Psoas muscle (tissue), 8 donors: ENCODE measurements at places on chromosomes 2 and 18. TPM values are rescaled to one million over a fixed set of nuclear protein-coding genes. Genes with fewer than 3 reads are reported as not detected.
A peak's percentile ranks its signal among the peaks of the same experiment; 100 is the strongest.

FASTKD1 gene
- 16.2 TPM for polyA plus RNA-seq

DNA sequence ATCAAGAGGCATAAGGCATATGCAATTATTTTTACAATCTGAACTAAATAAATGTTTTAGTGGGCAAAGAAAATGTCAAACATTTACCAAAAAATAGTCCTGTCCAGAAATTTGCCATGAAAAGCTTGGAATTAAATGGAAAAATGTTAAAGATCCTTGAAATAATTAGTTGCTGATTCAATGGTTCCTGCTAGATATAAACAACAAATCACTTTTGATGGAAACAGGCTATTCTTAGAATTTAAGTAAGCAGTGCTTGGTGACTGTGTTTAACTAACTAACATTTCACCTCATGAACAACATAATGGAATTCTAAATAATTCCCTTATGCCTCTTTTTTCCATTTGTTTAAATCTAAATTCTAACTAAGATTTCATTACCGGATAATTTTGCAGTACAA lies 3.9 kb downstream of the RND3 start:
- no peak overlapping the region for H3K4me3 ChIP-seq
- no peaks in the 10 kb centered on the region for H3K27me3 ChIP-seq
- no peak for DNase-seq
- H3K4me1 ChIP-seq, result peaks cover 47% of the 10 kb centered on the region
- H3K27ac ChIP-seq, result no peak overlapping the region
- no peaks in the 10 kb centered on the region for H3K36me3 ChIP-seq

DNA sequence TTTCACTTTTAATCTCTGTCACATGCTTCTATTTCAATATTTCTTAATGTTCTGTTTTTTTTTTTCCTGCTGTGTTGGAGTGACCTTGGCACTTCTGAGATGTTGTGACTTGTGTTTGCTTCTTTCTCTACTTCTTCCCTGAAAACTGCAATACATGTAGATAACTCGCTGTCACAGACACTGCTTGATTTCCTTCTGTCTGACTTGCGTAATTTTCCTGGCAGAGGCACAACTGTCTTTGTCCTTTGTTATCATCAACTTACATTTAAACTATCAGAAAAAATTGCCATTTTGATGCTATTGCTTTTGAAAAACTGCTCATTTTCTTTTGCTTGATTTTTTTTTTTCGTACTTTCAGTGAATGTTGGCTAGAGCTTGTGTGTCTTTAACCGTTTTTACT lies 69.0 kb downstream of the BABAM2 start:
- no peak overlapping the region for H3K4me3 ChIP-seq
- H3K27ac ChIP-seq, result no peak overlapping the region
- H3K4me1 ChIP-seq, result peaks cover 50% of the 10 kb centered on the region
- no peaks in the 10 kb centered on the region for H3K27me3 ChIP-seq

CIDEA gene
- polyA plus RNA-seq, result 2.7 TPM

- H3K4me1 ChIP-seq, result peaks cover 19% of the 10 kb centered on the region
- H3K36me3 ChIP-seq, result no peaks in the 10 kb centered on the region
- no peaks in the 10 kb centered on the region for H3K27me3 ChIP-seq
- DNase-seq, result no peak
- H3K4me3 ChIP-seq, result no peak overlapping the region
These were observed 31.7 kb downstream of the INPP4A start for GRCh38 chr2:98476192-98476868.

DNA sequence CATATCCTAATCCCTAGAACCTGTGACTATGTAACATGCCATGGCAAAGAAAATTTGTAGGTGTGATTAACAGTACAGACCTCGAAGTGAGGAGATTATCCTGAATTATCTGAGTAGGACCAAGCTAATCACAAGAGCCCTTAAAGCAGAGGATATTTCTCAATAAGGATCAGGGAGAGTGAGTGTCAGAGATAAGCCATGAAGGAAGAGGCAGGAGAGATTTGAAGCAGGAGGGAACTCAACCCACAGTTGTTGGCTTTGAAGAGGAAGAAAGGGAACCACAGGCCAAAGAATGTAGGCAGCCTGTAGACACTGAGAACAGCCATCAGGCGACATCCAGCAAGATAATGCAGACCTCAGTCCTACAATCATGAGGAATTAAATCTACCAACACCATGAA lies 229.3 kb downstream of the NBAS start:
- no peak overlapping the region for H3K27ac ChIP-seq
- peaks cover 5% of the 10 kb centered on the region for H3K36me3 ChIP-seq
- H3K4me1 ChIP-seq, result no peaks in the 10 kb centered on the region

LOXHD1 gene
- 0.30 TPM for polyA plus RNA-seq

C2orf74 gene
- polyA plus RNA-seq, result 11.0 TPM

DNA sequence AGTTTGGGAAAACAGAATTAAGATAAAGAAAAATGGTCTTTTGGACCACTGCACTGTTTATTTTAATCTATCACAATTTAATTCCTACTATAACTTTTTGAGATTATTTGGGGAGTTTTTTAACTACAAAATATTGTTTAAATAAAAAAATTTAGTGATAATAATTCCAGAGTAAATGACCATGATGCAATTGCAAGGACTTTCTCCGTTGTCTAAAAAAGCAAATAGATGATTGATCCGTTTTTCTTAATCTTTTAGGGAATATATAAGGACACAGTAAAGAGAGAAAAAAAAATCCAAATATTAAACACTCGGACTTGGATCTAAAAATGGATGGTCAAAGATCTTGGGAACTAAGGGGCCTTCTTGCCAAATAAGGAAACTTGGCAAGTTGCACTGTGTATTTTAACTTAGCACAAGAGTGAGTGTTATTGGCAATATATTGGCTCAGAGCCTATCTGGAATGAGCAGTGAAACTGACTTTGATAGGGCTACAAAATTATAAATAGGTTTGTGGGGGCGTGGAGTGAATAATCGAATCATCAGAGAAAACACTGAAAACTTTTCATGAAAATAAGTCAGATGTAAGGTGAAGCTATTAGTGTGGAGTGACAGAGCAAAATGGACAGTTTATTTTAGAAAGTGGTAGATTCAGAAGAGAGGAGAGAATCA lies 2.0 kb downstream of the MAP3K20 start:
- peaks cover 46% of the 10 kb centered on the region for H3K4me1 ChIP-seq
- DNase-seq, result no peak
- H3K27ac ChIP-seq, result peak overlapping the region; percentile 100
- no peaks in the 10 kb centered on the region for H3K27me3 ChIP-seq
- peak overlapping the region; percentile 89 for H3K4me3 ChIP-seq
- H3K36me3 ChIP-seq, result peaks cover 3% of the 10 kb centered on the region

GRCh38 chr18:63236406-63236805 lies 83.2 kb downstream of the BCL2 start:
- peak; percentile 51 for DNase-seq
- H3K27me3 ChIP-seq, result no peaks in the 10 kb centered on the region
- no peak overlapping the region for H3K4me3 ChIP-seq
- H3K36me3 ChIP-seq, result no peaks in the 10 kb centered on the region
- H3K4me1 ChIP-seq, result peaks cover 26% of the 10 kb centered on the region
- peak overlapping the region; percentile 85 for H3K27ac ChIP-seq

DNA sequence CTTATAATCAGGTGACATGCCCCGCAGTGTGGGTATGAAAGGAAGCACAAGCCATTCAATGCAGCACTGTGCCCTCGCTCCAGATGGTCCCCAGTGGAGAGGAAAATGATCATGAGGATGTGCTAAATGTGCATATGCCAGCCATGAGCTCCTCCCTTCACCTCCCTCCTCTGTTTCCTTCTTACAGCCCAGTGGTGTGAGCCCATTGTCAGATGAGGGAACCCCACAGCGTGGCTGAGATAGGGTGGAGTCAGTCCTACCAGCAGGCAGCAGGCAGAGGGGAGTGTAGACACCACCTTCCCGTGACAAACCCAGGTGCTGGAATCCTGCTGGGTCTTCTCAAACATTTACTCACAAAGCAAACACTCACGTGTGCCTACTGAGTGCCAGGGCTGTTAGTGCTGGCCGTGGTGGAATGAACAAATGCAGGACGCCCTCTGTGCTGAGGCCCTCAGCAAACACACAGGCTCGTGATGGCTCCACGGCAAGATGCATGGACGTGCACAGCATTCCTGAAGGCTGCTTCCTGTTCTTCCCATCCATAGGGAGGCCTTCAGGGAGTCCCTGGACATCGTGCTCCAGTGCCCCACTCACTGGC lies 181.7 kb upstream of the TPO start:
- H3K27me3 ChIP-seq, result no peaks in the 10 kb centered on the region
- no peaks in the 10 kb centered on the region for H3K4me1 ChIP-seq
- H3K4me3 ChIP-seq, result no peak overlapping the region
- no peaks in the 10 kb centered on the region for H3K36me3 ChIP-seq

PAX3 gene
- polyA plus RNA-seq, result 1.9 TPM

C2orf80 gene
- not detected for polyA plus RNA-seq

PLA2R1 gene
- 0.20 TPM for polyA plus RNA-seq

UGT1A3 gene
- not detected for polyA plus RNA-seq

GTF2A1L gene
- polyA plus RNA-seq, result 0.05 TPM

LTBP1 gene
- 7.3 TPM for polyA plus RNA-seq

TGFA gene
- 0.09 TPM for polyA plus RNA-seq

SOCS6 gene
- 13.8 TPM for polyA plus RNA-seq

- no peaks in the 10 kb centered on the region for H3K36me3 ChIP-seq
- H3K27ac ChIP-seq, result no peak overlapping the region
- no peak overlapping the region for H3K4me3 ChIP-seq
- H3K27me3 ChIP-seq, result no peaks in the 10 kb centered on the region
- H3K4me1 ChIP-seq, result no peaks in the 10 kb centered on the region
- DNase-seq, result no peak
These were observed 121.0 kb downstream of the SMAD2 start for GRCh38 chr18:47809420-47809819.

GRCh38 chr2:230205721-230206120 lies 14.1 kb downstream of the SP110 start:
- no peak overlapping the region for H3K27ac ChIP-seq
- H3K27me3 ChIP-seq, result no peaks in the 10 kb centered on the region

DNA sequence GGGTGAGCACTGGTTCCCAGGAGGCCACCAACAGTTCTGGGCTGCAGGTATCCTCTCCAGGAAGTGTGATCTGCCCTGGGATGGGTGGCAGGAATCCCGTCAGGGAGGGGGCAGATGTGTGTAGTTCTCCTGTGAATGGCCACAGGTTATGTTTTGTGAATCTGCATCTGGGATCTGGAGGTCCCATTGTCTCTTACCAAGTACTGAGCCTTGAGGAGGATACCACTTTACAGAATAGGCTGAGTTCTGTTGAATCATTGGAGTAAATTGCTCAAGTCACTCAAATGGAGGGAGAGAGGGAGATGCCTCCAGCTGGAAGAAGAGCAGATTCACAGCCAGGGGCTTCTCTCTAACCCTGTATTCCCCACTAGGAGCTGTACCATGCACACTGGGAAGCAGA lies 168.2 kb downstream of the ANKRD30B start:
- H3K4me3 ChIP-seq, result no peak overlapping the region
- no peaks in the 10 kb centered on the region for H3K36me3 ChIP-seq
- H3K27me3 ChIP-seq, result no peaks in the 10 kb centered on the region
- no peak overlapping the region for H3K27ac ChIP-seq
- no peak for DNase-seq
- H3K4me1 ChIP-seq, result no peaks in the 10 kb centered on the region

ACTR3 gene
- 104 TPM for polyA plus RNA-seq

CRACDL gene
- polyA plus RNA-seq, result 3.1 TPM

GRCh38 chr2:217079165-217079564 lies 219.3 kb upstream of the TNP1 start:
- H3K27ac ChIP-seq, result peak overlapping the region; percentile 39
- H3K4me1 ChIP-seq, result peaks cover 24% of the 10 kb centered on the region
- DNase-seq, result no peak
- H3K4me3 ChIP-seq, result no peak overlapping the region
- no peaks in the 10 kb centered on the region for H3K27me3 ChIP-seq

GRCh38 chr2:20501974-20502373 lies 55.1 kb downstream of the RHOB start:
- H3K27ac ChIP-seq, result no peak overlapping the region
- H3K4me1 ChIP-seq, result peaks cover 2% of the 10 kb centered on the region
- no peaks in the 10 kb centered on the region for H3K27me3 ChIP-seq
- H3K4me3 ChIP-seq, result no peak overlapping the region
- no peaks in the 10 kb centered on the region for H3K36me3 ChIP-seq

- no peaks in the 10 kb centered on the region for H3K27me3 ChIP-seq
- no peaks in the 10 kb centered on the region for H3K4me1 ChIP-seq
- H3K36me3 ChIP-seq, result no peaks in the 10 kb centered on the region
- H3K27ac ChIP-seq, result no peak overlapping the region
- no peak overlapping the region for H3K4me3 ChIP-seq
These were observed 213.4 kb upstream of the BOD1L2 start for GRCh38 chr18:56933472-56933871.

NETO1 gene
- polyA plus RNA-seq, result not detected

DNA sequence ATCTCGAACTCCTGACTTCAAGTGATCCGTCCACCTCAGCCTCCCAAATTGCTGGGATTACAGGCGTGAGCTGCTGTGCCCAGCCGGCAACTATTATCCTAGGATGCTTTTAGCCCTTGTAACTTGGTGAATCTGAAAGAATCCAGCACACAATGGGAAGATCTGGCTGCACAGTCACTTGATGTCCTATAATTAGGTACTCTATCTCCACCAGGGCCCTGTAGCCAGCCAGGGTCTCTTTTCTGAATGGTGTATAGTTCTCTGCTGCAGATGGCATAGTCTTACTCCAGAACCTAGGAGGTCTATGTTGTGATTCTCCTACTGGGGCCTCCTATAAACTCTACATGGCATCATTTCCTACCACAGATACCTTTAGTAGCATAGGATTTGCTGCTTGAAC lies 13.9 kb upstream of the MCM6 start:
- H3K4me1 ChIP-seq, result no peaks in the 10 kb centered on the region

DNA sequence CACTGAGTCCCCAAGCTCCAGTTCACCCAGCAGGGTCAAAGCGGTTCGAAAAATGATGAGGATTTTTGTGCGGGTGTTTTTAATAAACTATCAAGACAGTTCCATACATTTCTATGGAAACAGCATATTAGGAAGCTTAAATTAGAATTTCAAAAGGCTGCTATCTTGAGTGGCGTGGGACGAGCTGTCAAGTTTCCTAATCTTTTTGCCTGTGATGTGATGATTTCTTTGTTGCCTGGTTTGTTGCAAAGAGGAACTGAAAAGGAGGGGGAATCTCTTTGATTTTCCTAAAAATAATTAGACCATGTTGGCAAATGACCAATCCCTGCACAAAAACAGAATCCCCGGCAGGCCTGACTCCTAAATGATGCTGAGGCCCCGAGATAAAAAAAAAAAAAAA lies 66.1 kb upstream of the ATG16L1 start:
- no peak overlapping the region for H3K27ac ChIP-seq
- peaks cover 2% of the 10 kb centered on the region for H3K27me3 ChIP-seq
- H3K4me1 ChIP-seq, result no peaks in the 10 kb centered on the region
- H3K4me3 ChIP-seq, result no peak overlapping the region
- H3K36me3 ChIP-seq, result no peaks in the 10 kb centered on the region

DNA sequence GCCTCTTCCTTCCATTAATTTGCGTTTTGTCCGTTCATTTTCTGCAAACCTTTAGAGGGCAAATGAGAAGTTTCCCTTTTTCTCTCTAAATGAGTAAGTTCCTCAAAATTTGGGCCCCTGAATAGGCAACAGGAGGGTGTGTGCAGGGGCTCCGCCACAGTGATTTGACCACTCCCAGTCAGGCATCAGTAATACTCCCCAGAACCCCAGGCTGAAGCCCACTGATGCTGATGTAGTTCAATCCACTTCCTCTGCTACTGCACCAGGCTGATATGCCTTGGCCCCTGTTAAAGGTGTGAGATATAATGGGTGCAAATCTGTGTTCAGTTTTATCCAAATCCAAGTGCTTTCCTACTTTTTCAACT lies 1150.0 kb downstream of the RPIA start:
- H3K36me3 ChIP-seq, result no peaks in the 10 kb centered on the region
- H3K27ac ChIP-seq, result no peak overlapping the region
- H3K4me1 ChIP-seq, result no peaks in the 10 kb centered on the region
- no peak overlapping the region for H3K4me3 ChIP-seq
